ENCODE measurements at places on chromosomes 16 and 17. TPM values are rescaled to one million over a fixed set of nuclear protein-coding genes. Genes with fewer than 3 reads are reported as not detected.
A peak's percentile ranks its signal among the peaks of the same experiment; 100 is the strongest.

- H3K27me3 ChIP-seq, result peaks cover 12% of the 10 kb centered on the region
- H3K27ac ChIP-seq, result no peak overlapping the region
- no peaks in the 10 kb centered on the region for H3K36me3 ChIP-seq
- H3K4me3 ChIP-seq, result no peak overlapping the region
Observed at GRCh38 chr17:17384961-17385360, 81.8 kb downstream of the NT5M start.

GRCh38 chr17:57459286-57459915 lies 203.1 kb downstream of the MSI2 start:
- no peaks in the 10 kb centered on the region for H3K4me1 ChIP-seq
- H3K4me3 ChIP-seq, result no peak overlapping the region
- no peak overlapping the region for H3K27ac ChIP-seq

SCGB1C2 gene
- polyA plus RNA-seq, result not detected

MCRIP2 gene
- 2.8 TPM for polyA plus RNA-seq

GRCh38 chr17:34613064-34614019 lies 34.0 kb downstream of the TMEM132E start:
- H3K27ac ChIP-seq, result no peak overlapping the region
- no peaks in the 10 kb centered on the region for H3K4me1 ChIP-seq
- no peaks in the 10 kb centered on the region for H3K36me3 ChIP-seq
- no peak overlapping the region for H3K4me3 ChIP-seq
- no peaks in the 10 kb centered on the region for H3K27me3 ChIP-seq

DNA sequence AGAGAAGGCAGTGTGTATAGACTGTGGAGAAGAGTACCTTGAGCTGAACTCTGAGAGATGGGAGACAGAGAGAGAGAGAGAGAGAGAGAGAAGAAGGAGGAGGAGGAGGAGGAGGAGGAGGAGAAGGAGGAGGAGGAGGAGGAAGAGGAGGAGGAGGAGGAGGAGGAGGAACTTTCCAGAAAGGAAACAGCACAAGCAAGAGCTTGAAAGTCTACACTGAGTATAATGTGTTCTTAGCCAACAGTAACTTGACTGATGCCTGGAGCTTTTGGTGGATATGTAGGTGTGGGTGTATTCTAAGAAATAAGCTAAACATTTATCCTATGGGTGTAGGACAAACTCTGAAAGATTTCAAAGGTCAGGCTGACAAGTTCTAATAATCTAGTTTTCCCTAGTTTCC lies 116.4 kb downstream of the SNX11 start:
- H3K27ac ChIP-seq, result no peak overlapping the region
- peaks cover 33% of the 10 kb centered on the region for H3K27me3 ChIP-seq
- no peaks in the 10 kb centered on the region for H3K36me3 ChIP-seq
- H3K4me1 ChIP-seq, result no peaks in the 10 kb centered on the region

GRCh38 chr16:28845761-28846079 lies 428 bp downstream of the TUFM start:
- H3K27me3 ChIP-seq, result no peaks in the 10 kb centered on the region
- no peak for DNase-seq
- H3K27ac ChIP-seq, result peak overlapping the region; percentile 86
- peaks cover 22% of the 10 kb centered on the region for H3K36me3 ChIP-seq
- peak overlapping the region; percentile 91 for H3K4me3 ChIP-seq

NPW gene
- polyA plus RNA-seq, result 0.06 TPM

ZNF469 gene
- polyA plus RNA-seq, result 0.86 TPM

TNFRSF13B gene
- not detected for polyA plus RNA-seq

DNA sequence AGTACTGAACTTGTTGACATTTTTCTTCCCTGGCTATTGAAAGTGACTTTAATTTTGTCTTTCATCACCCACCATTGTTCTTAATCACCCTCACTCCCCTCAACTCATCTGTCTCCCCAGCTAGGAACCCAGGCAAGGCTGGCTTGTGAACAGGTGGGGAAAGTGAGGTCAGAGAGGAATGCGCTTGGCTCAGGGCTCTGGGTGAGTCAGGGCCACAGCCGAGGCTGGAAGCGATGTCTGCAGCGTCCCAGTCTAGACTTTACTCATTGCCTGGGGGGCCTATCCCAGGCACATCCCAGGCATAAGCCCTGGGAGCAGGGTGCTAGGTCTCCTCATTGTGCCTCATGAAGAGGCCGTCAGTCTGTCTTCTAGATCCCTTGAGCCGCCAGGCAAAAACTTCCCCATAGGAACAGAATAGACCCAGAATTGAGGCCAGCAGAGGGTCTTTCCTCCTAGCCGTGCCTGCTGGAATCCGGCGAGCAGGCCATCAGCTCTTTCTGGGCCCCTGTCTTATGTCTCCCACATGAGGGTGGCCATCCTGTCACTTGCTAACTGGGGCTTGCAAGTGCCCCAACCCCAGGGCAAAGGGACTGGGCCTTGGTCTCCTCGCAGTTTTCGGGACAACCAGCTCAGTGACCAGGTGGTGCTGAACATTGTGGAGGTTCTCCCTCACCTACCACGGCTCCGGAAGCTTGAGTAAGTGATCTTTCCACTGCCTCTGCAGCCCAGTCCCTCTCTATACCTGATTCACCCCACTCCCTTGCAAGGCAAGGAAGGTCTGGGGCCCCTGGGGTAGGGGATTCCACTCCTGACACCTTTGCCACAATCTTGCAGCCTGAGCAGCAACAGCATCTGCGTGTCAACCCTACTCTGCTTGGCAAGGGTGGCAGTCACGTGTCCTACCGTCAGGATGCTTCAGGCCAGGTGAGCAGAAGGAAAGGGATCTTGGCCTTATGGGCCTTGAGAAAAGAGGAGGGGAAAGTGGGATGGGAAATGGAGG lies 40.1 kb downstream of the NLRC5 start:
- H3K36me3 ChIP-seq, result peaks cover 9% of the 10 kb centered on the region
- peak; percentile 93 for DNase-seq
- H3K4me3 ChIP-seq, result no peak overlapping the region
- no peak overlapping the region for H3K27ac ChIP-seq

MT3 gene
- not detected for polyA plus RNA-seq

VAC14 gene
- polyA plus RNA-seq, result 25.0 TPM

DNA sequence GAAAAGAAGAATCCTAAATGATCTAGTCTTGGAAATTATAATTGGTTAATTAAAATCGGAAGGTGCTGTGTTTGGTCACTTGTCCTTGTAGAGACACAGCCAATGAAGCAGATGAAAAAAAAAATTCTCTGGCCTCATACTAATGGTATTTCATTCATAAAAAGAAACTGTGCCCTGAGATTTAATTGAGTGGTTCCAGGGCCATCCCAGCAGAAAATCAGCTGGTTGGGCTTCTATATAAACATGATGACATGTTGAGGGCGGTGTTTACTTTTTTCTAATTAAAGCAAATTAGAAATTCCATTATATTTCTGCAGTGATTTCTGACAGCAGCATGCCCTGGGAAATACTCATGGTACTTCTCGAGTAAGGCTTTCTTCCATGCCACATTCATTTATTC lies 191.9 kb upstream of the KCNJ16 start:
- no peaks in the 10 kb centered on the region for H3K36me3 ChIP-seq
- no peak overlapping the region for H3K27ac ChIP-seq
- H3K4me1 ChIP-seq, result no peaks in the 10 kb centered on the region
- H3K27me3 ChIP-seq, result no peaks in the 10 kb centered on the region

GRCh38 chr16:72937916-72938794 lies 109.8 kb downstream of the ZFHX3 start:
- no peak for DNase-seq
- peak overlapping the region; percentile 93 for H3K27ac ChIP-seq
- no peaks in the 10 kb centered on the region for H3K27me3 ChIP-seq

GRCh38 chr16:51666821-51667220 lies 515.8 kb upstream of the SALL1 start:
- H3K27ac ChIP-seq, result no peak overlapping the region
- H3K4me3 ChIP-seq, result no peak overlapping the region
- no peaks in the 10 kb centered on the region for H3K27me3 ChIP-seq
- H3K4me1 ChIP-seq, result no peaks in the 10 kb centered on the region

- H3K4me3 ChIP-seq, result no peak overlapping the region
- no peak overlapping the region for H3K27ac ChIP-seq
- no peaks in the 10 kb centered on the region for H3K27me3 ChIP-seq
Observed at GRCh38 chr16:11233727-11234376, 22.2 kb downstream of the SOCS1 start.

GRCh38 chr17:73365906-73366623 lies 54.3 kb upstream of the CDC42EP4 start:
- no peaks in the 10 kb centered on the region for H3K36me3 ChIP-seq
- no peak for DNase-seq
- no peak overlapping the region for H3K27ac ChIP-seq
- peaks cover 2% of the 10 kb centered on the region for H3K4me1 ChIP-seq

- no peaks in the 10 kb centered on the region for H3K4me1 ChIP-seq
- no peak overlapping the region for H3K27ac ChIP-seq
- DNase-seq, result no peak
- H3K4me3 ChIP-seq, result no peak overlapping the region
- H3K27me3 ChIP-seq, result no peaks in the 10 kb centered on the region
Observed at GRCh38 chr16:760065-760464, 469 bp upstream of the MSLN start.

Data from fibroblast of lung (primary cell).